Left renal cortex interstitium (tissue), 4 donors: ENCODE measurements at places on chromosomes 3 and 15. TPM values are rescaled to one million over a fixed set of nuclear protein-coding genes. Genes with fewer than 3 reads are reported as not detected.

The CCDC80 gene
- 79.1 TPM for polyA plus RNA-seq

The SLC28A1 gene
- 6.3 TPM for polyA plus RNA-seq

The PP2D1 gene
- 0.78 TPM for polyA plus RNA-seq

The SCN11A gene
- polyA plus RNA-seq = 0.62 TPM

The BTBD1 gene
- 74.5 TPM for polyA plus RNA-seq
